MM.1S (cell line): ENCODE measurements at places on chromosomes 12 and 14.

GRCh38 chr14:51012055-51012454, 67.8 kb upstream of the PYGL start:
- DNase-seq, result no peak

DNA sequence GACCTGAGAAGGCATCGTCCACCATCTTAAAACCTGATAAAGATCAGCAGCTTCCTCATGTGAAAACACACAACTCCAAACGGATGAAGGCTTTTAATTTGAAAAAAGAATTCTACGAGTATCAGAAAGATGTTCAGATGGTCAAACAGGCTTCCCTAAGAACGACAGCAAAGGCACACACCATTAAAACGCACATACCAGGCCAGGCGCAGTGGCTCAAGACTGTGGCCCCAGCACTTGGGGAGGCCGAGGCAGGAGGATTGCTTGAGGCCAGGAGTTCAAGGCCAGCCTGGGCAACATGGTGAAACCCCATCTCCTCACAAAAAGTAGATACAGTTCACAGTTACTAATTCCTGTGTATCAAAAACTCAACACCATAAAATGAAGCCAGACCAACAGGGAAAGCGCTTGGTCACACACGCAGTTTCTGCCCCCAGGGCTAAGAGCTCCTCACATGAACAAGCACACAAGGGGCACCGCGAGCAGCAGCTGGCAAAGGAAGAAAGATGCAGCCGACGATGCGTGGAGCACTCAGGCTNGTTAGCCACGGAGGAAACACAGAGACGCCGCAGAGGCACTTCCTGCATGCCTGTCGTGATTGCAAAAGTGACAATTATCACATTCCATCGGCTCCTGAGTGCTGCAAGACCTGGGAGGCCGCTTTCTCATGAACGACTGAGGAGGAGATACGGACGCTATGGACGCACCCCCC, 78.0 kb downstream of the NOC4L start:
- DNase-seq, result no peak

DNA sequence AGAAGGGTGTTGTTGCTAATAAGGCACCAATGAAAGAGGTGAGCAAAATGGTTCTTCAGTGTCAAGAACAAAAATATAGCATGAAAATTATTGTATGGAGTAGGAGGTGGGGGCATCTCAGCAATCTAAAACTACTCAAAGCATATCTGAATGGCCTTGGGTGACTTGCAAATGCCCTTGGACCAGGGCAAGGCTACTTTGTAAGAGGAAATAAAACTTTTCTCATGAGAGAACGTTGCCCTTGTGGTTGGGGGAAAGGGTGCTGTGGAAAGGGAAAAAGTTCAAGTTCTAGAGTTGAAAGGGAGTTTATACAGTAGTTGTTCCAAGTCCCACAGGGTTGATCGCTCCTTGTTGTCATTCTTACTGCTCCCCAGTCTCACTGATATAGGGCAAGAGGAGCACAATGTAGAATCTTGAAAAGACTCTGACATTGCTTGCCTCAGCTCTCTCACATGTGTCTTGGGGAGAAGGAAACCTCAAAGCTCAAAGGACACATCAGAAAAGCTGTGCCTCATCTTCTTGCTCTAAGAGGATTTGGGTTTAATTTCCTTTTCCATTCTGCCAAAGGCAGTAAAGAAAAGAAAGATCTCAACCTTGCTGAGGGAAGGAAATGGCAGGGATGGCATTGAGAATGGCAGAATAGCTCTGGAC, 270.5 kb downstream of the DUSP6 start:
- no peak for DNase-seq

DNA sequence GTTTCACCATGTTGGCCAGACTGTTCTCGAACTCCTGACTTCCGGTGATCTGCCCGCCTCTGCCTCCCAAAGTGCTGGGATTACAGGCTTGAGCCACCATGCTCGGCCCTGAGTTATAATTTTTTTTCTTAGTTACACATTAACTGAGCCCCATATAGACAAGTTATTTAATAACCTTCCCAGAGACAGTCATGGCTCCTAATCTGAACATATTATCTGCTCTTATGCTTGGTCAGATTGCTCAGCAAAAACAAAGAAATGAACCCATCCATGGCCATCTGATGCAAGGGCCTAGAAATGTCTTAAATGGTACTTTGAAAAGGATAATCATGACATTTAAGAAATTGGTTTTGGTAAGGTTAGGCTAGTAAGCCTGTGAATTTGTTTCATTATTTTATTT, 13.0 kb downstream of the SAMD15 start:
- no peak for DNase-seq

DNA sequence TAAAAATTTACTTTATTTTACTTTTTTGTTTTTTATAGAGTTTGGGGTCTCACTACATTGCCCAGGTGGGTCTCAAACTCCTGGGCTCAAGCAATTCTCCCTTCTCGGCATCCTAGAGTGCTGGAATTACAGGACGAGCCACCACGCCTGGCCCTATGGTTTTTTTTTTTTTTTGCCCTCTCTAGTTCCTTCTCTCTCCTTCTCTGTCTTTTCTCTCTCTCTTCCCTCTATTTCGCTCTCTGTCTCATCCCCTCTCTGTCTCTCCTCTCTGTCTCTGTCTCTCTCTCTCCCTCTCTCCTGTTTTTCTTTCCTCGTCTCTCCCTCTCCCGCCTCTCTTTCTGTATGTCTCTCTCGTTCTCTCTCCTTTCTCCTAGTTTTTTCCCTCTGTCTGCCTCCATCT, 202.6 kb upstream of the LHX5 start:
- no peak for DNase-seq

- no peak for DNase-seq
Measured at GRCh38 chr12:4589941-4590340, 27.9 kb downstream of the DYRK4 start.

GRCh38 chr14:91390165-91390778, 27.3 kb downstream of the CCDC88C start:
- no peak for DNase-seq

DNA sequence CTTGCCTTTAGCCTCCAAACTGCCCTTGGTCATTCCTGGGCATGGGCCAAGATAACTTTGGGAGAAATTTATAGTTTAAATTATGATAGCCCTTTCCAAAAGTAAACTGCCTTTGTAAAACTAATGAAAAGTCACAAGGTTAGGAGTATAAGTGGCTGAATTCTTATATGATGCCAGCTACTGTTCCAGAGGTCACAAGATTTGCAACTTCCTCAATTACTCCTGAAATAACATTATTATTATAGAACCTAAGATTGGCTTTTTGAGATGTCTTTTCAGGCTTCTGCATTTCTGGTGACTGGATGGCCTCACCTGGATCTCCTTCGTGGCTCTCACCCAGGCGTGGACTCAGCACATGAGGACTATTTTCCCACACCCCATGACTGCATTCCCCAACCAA, 55.0 kb downstream of the OSBPL8 start:
- no peak for DNase-seq

DNA sequence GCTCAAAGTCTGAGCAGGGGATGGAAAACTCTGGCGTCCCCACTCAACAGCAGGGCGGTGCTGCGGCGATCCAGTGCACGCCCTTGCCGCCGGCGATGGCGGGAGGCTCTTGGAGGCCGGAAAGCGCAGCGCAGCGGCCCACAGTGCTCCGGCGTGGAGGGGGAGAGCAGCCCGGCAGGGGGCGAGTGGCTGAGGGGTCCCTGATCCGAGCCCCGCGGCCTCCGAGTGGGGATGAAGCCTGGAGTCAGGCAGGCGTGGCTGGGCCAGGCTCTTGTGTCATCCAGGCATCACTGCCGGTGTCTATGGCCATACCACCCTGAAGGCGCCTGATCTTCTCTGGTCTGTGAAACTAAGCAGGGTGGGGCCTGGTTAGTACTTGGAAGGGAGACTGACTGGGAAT, 183.1 kb downstream of the ALG10 start:
- no peak for DNase-seq

DNA sequence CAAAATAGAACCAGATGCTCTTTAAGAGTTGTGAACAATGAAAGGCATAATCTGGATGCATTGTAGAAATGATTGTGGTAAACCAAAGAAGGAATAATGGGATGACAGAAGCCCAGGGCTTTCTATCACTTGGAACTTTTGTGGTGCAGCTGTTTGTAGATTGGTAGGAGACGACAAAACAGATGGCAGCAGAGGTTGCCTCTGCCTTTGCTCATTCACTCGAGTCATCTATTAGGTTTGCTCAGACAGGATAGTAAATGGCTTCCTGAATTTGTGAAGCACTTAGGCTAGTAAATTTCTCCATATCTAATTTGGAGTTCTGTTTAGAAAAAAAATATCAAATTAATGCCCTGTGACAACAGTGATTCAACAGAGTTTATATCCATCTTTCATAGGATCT, 78.4 kb downstream of the FGD4 start:
- no peak for DNase-seq

GRCh38 chr14:21038441-21039422, 3.4 kb upstream of the RNASE7 start:
- DNase-seq, result no peak

GRCh38 chr14:60189923-60190840, 25.0 kb upstream of the DHRS7 start:
- no peak for DNase-seq

DNA sequence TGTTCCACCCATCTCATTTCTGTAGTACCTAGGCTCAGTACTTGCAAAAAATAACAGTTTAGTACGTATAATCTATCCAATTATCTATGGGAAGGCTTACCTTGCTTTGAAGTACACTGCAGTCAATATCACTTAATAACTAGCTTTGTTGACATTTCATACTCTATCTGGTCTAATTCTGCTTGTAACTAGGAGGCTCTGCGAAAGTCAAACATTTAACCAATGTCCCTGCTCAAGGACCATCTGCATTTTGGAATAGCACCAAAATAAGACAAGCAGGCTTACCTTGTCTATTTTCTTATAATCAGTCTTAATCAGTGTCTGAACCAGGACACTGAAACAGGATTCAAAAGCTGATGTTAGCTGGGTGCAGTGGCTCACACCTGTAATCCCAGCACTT, 39.9 kb downstream of the SLC25A47 start:
- no peak for DNase-seq

DNA sequence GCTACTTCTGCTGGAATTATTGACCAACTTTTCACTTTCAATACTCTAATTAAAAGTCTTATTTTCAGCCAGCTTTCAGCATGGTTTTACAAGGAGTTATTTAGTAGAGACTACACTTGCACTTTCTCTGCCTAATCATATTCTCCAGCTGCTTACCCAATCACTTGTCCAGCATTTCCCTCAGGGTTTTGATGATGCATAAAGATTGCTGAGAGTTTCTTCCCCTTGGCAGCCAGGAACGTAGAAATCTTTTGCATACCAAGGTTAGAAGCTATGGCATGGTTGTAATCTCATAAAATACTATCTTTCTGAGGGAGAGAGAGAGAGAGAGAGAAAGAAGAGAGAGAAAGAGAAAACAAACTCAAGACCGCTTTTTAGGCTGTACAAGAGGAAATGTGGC, 10.8 kb downstream of the OR4Q3 start:
- DNase-seq, result no peak

- DNase-seq, result no peak
Measured at GRCh38 chr14:28098856-28099255, 667.7 kb upstream of the FOXG1 start.

DNA sequence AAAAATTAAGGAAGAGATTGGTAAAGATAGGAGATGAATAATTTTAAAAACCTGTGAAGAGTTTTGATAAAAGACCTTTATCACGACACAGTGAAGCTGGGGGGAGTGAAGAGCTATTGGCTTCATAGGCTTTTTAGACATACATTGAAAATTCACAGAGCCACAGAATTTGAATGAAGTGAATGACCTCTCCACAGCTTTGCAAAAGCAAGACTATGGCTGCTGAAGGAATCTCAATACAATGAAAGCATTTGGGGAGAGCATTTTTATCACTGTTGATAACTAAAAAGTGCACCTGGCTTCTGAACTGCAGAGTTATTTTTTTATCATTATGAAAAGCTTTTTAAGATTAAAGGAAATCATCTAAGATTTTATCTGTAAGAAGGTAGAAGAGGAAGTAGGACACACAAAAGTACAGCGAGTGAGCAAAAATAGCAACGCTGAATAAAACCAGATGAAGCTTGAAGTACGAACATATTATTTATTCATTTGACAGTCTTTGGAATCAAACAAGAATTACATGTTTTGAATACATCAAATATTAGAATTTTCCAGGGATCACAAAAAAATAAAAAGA, 317.5 kb downstream of the KCNC2 start:
- DNase-seq, result no peak

DNA sequence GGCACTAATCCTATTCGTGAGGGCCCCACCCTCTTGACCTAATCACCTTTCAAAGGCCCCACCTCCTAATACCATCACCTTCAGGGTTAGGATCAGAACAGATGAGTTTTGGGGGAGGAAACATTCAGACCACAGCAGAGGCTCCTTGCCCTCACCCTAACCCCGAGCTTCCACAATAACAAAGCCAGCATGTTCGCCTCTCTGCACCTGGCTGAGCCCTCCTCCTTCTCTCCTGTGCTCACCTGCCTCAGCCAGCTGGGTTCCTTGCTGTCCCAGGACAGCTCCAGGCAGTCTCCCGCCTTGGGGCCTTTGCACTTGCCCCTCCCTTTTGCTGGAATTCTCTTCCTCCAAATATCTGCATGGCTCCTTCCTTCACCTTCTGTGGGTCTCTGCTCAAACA, 9.7 kb upstream of the RAN start:
- no peak for DNase-seq

- no peak for DNase-seq
Measured at GRCh38 chr12:75933101-75933500, 98.5 kb downstream of the PHLDA1 start.

DNA sequence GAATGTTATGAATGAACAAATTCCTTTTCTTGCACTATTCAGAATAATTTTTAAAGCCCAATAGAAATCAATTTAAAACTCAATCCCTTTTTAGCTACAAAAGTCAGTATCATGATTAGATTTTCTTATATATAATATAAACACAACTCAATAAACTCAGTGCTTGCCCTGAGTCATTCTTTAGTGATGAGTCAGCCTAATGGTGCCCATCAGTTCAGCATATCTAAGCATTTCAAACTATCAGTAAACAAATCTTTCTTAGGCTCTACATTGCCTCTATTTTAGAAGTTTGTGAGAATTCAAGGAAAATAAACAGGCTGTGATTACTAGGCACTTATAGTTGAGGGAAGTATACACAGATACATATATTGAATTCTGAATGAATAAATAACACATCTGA, 179.6 kb downstream of the NELL2 start:
- DNase-seq, result no peak

DNA sequence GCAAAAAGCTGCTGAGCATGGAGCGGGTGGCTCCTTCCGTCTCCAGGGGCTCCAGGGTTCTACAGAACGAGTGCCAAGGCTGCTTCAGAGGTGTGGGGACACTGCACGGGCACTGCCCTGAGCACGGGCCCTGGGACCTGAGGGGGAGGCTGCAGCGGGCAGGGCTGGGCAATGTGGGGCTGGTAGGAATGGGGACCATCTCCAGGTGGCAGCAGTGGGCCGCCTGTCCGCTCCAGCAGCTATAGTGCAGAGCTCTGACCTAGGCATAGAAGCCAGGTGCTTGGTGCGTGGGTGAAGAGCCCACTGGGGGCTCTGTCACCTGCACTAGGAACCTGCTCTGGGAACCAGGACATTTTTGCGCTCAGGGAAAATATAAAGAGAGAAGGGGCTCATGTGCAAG, 22.3 kb downstream of the HDAC7 start:
- no peak for DNase-seq
